A549 treated with ZK216348 at 1 μM for 4 hours (cell line): ENCODE measurements at places on chromosomes 6 and 20. TPM values are rescaled to one million over a fixed set of nuclear protein-coding genes. Genes with fewer than 3 reads are reported as not detected.

GNMT gene
- total RNA-seq, result 0.24 to 0.27 TPM in 2 of 5 replicates, not detected in the others

TMEM170B gene
- 0.25 to 0.86 TPM (median 0.73 TPM) in 5 replicates for total RNA-seq

FAM229B gene
- total RNA-seq, result 4.7 to 10.6 TPM (median 8.7 TPM) in 5 replicates

MUC21 gene
- 0.05 TPM in 1 of 5 replicates, not detected in the others for total RNA-seq

HLA-DQB1 gene
- total RNA-seq, result not detected in 5 replicates

IL17A gene
- not detected in 5 replicates for total RNA-seq

SNRNP48 gene
- 5.4 to 11.9 TPM (median 10.3 TPM) in 5 replicates for total RNA-seq

FOXC1 gene
- total RNA-seq, result 6.4 to 10.8 TPM (median 8.2 TPM) in 5 replicates

PHACTR1 gene
- total RNA-seq, result 0.06 to 0.25 TPM in 2 of 5 replicates, not detected in the others

MYL9 gene
- 15.7 to 29.0 TPM (median 19.6 TPM) in 5 replicates for total RNA-seq

GUCA1A gene
- total RNA-seq, result not detected in 5 replicates

RIPOR2 gene
- 0.13 to 0.31 TPM (median 0.25 TPM) in 5 replicates for total RNA-seq

PARD6B gene
- 1.8 to 3.4 TPM (median 2.4 TPM) in 5 replicates for total RNA-seq

IMPG1 gene
- total RNA-seq, result not detected in 5 replicates

SLC22A1 gene
- total RNA-seq, result 1.7 to 3.4 TPM (median 2.2 TPM) in 5 replicates

PPP1R14C gene
- 1.1 to 1.7 TPM (median 1.5 TPM) in 5 replicates for total RNA-seq

RHAG gene
- 0.11 TPM in 1 of 5 replicates, not detected in the others for total RNA-seq

GMPR gene
- total RNA-seq, result 2.2 to 3.8 TPM (median 3.3 TPM) in 5 replicates

HMGA1 gene
- 396 to 621 TPM (median 581 TPM) in 5 replicates for total RNA-seq

THBS2 gene
- total RNA-seq, result not detected in 5 replicates

CALHM4 gene
- not detected in 5 replicates for total RNA-seq

NOP56 gene
- total RNA-seq, result 582 to 773 TPM (median 606 TPM) in 5 replicates

SSTR4 gene
- 0.17 to 0.35 TPM (median 0.25 TPM) in 4 of 5 replicates, not detected in the other for total RNA-seq

METTL24 gene
- total RNA-seq, result not detected in 5 replicates

EYA2 gene
- 2.4 to 3.8 TPM (median 2.6 TPM) in 5 replicates for total RNA-seq

SIRPG gene
- total RNA-seq, result not detected in 5 replicates

EPHA7 gene
- total RNA-seq, result 0.04 to 0.09 TPM (median 0.06 TPM) in 5 replicates

STMND1 gene
- not detected in 5 replicates for total RNA-seq

ACTL10 gene
- not detected in 5 replicates for total RNA-seq

CST7 gene
- total RNA-seq, result not detected in 5 replicates

PPP1R16B gene
- 0.11 to 0.43 TPM (median 0.18 TPM) in 5 replicates for total RNA-seq

OLIG3 gene
- total RNA-seq, result not detected in 5 replicates

DAAM2 gene
- 0.02 to 0.04 TPM in 2 of 5 replicates, not detected in the others for total RNA-seq

RRP36 gene
- 67.6 to 88.6 TPM (median 72.1 TPM) in 5 replicates for total RNA-seq

CST5 gene
- not detected in 5 replicates for total RNA-seq

TLDC2 gene
- total RNA-seq, result not detected in 5 replicates

DLL1 gene
- 0.07 to 0.38 TPM (median 0.13 TPM) in 5 replicates for total RNA-seq

ZNFX1 gene
- 20.2 to 28.1 TPM (median 25.1 TPM) in 5 replicates for total RNA-seq

FOXF2 gene
- total RNA-seq, result 17.5 to 29.8 TPM (median 25.5 TPM) in 5 replicates

FHL5 gene
- total RNA-seq, result not detected in 5 replicates

SNAP91 gene
- total RNA-seq, result 0.12 to 0.49 TPM (median 0.24 TPM) in 5 replicates

BPIFB1 gene
- total RNA-seq, result 0.18 TPM in 1 of 5 replicates, not detected in the others

SIRPD gene
- not detected in 5 replicates for total RNA-seq

LTB gene
- total RNA-seq, result 0.21 to 0.76 TPM (median 0.45 TPM) in 4 of 5 replicates, not detected in the other

MAPK13 gene
- total RNA-seq, result 0.45 to 1.5 TPM (median 1.1 TPM) in 5 replicates

OR2J1 gene
- total RNA-seq, result not detected in 5 replicates

CHRNA4 gene
- 0.06 to 0.63 TPM (median 0.45 TPM) in 5 replicates for total RNA-seq

ABHD16B gene
- total RNA-seq, result not detected in 5 replicates
